ENCODE measurements at places on chromosomes 4 and X.

DNA sequence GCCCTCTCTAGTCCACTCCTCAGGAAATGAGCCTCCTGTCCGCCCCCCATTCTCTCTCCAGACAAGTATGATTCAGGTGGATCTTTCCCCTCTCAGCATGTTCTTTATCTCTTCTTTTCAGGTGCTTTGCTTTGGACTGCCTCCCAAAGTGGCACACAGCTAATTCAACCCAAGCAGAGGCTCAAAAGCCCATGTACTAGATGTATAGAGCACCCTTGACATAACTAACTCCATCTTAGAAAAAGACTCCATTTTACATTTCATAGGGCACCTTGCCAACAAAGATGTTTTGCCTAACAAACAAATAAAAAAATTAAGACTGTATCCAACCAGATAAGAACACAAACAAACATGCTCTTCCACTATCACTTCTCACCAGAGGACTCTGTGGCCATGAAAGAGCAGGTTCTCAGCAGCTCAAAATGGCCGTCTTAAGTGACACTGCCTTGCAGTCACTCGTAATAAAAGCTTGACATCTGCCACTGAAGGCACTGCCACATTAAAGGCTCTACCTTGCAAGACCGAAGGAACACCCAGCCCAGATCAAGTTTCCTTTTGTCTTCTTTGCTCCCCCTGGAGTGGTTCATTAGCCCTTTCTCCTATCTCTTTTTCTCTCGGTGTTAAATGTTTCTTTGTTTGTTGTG, 84.9 kb upstream of the TAB3 start:
- DNase-seq: no peak

GRCh38 chrX:27465036-27465435, 1.9 kb upstream of the PPP4R3C start:
- no peak for DNase-seq

- no peak for DNase-seq
Observed at GRCh38 chrX:22526339-22526738, 253.6 kb downstream of the CBLL2 start.

GRCh38 chr4:121742794-121743193, 22.2 kb downstream of the SMIM43 start:
- DNase-seq: no peak

GRCh38 chrX:102155806-102156179, at the start of gene BEX5:
BEX5 (minus strand) TSS chrX:102155977; CDS start chrX:102154265, 1,712 bp downstream.
- peak; percentile 65 for DNase-seq

- peak; percentile 90 for DNase-seq
Observed at GRCh38 chr4:170027181-170027829, 1.1 kb upstream of the MFAP3L start.

DNA sequence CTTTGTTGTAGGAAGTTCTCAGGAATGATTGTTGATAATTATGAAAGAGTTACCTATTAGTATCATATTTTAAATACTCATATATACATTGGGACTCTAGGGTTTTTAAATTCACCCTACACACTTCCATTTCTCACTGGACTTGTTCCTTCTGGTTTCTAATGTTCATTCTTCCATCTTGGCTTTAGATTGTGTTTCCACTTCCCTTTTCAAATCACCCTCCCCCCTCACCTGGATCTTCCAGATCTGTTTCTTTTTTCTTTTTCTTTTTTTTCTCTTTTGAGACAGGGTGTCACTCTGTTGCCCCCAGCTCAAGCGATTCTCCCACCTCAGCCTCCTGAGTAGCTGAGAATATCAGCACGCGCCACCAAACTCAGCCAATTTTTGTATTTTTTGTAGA, 6.7 kb upstream of the KIT start:
- no peak for DNase-seq

DNA sequence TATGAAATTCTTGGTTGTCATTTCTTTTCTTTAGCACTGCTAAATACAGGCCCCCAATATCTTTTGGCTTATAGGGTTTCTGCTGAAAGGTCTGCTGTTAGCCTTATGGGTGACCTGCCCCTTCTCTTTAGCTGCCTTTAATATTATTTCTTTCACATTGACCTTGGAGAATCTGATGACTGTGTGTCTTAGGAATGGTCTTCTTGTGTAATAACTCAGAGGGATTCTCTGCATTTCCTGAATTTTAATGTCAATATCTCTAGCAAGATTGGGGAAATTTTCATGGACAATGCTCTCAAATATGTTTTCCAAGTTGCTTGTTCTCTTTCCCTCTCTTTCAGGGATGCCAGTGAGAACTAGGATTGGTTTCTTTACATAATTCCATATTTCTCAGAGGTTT, 292.4 kb downstream of the SLC7A11 start:
- DNase-seq: no peak

GRCh38 chrX:22748093-22748999, 251.4 kb upstream of the DDX53 start:
- DNase-seq: peak; percentile 23

DNA sequence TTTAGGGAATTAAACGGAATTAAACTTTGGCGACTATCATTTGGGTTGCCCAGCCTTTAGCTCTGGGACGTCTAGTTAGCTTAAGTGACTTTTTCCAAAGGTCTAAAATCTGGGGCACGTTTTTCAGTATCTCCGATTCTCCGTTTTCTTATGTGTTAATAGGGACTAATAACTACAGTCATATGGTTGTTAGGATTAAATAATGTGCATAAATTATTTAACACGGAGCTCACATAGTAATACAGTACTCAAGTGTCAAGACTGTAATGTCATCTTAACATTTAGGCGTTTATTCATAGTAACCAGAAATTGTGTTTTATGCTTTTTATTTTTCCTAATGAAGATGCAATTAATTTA, 466 bp upstream of the CCNA2 start:
- DNase-seq: no peak

- no peak for DNase-seq
Observed at GRCh38 chr4:112036886-112037285, 108.4 kb upstream of the FAM241A start.

- no peak for DNase-seq
Observed at GRCh38 chrX:113980953-113981352, 602.9 kb upstream of the HTR2C start.

Data from central memory CD4-positive, alpha-beta T cell (primary cell).